ENCODE measurements at places on chromosomes 2 and 18.

- DNase-seq, result no peak
These were observed 298.2 kb downstream of the CNTNAP5 start for GRCh38 chr2:124323321-124323720.

DNA sequence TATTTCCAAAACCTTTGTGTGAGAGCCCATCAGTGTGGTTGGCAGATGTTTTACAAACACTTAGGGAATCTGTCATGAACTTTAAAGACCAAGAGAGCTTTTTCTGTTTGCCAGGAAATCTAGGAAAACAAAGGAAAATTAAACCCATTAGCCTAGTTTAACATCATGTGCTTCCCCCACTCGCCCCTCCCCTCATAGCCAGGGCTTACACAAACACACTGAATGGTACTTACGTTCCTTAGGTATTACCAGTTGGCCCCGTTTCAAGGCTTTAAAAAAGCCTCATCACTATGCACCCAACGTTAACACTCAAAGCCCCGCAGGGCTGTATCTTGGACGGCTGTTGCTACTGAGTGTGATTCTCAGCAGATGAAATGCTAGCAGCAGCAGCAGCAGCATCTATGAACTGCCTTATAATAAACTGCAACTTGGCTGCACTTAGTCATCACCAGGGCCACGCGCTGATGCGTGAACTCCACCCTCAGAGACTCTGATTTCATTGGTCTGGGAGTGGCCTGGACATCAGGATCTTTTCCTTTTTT lies 20.1 kb upstream of the TTC39C start:
- no peak for DNase-seq

DNA sequence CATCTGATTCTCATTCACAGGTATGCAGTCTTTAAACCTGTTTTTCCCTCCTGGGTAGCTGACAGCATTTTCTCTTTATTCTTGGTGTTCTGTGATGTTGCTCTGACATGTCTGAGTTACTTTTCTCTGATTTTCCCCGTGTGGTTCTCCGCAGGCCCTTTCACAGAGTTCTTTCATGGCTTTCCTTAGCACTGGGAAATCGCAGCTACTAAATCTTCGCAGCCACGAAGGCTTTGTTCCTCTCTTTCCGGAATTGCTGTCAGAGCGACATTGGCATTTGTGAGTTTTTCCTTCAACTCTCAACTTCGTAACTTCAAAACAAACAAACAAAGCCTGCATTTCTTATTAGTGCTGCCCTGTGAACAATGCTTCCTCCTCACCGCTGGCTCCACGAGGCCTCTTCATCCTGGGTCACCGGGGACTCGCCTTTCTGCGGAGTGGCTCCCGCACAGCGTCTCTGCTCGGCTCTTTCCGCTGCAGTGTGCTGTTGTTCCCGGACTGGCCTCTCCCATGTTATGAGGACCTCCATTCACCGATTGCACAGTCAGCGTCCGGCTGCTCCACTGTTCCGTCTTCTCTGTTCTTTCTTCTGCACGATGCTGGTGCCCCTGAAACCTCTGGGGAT lies 16.1 kb downstream of the COLEC11 start:
- DNase-seq, result peak; percentile 84

- no peak for DNase-seq
These were observed at the start of gene TOGARAM2 for GRCh38 chr2:28981016-28981441. TSS of gene TOGARAM2 (plus strand) at chr2:28981298. CDS start at chr2:28994835, 13,537 bp downstream.

DNA sequence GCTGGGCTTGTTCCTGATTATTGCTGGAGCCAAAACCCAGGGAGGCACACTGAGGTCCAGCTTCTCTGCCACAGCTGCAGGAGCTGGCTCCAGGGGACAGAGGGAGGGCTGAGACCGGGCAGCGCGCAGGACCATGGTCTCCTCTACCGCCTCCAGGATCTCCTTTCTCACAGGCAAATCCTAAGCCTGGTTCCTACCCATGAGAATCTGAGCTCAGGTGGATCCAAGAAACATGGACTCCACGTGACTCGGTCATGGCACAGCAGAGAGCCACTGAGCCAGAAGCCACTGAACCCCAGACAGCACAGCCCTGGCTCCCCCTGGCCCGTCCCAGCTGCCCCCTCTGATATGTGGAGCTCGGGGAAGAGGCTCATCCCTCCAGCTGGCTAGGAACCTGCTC lies 653.4 kb upstream of the ID2 start:
- DNase-seq, result no peak
